Naive thymus-derived CD4-positive, alpha-beta T cell (primary cell): ENCODE measurements at places on chromosomes 3 and 15. TPM values are rescaled to one million over a fixed set of nuclear protein-coding genes. Genes with fewer than 3 reads are reported as not detected.

ACSBG1 gene
- 0.06 TPM for polyA plus RNA-seq

GRK7 gene
- not detected for polyA plus RNA-seq

LDHAL6B gene
- not detected for polyA plus RNA-seq

TMC3 gene
- polyA plus RNA-seq, result not detected

IL20RB gene
- polyA plus RNA-seq, result 0.33 TPM

GLDN gene
- not detected for polyA plus RNA-seq

DNA sequence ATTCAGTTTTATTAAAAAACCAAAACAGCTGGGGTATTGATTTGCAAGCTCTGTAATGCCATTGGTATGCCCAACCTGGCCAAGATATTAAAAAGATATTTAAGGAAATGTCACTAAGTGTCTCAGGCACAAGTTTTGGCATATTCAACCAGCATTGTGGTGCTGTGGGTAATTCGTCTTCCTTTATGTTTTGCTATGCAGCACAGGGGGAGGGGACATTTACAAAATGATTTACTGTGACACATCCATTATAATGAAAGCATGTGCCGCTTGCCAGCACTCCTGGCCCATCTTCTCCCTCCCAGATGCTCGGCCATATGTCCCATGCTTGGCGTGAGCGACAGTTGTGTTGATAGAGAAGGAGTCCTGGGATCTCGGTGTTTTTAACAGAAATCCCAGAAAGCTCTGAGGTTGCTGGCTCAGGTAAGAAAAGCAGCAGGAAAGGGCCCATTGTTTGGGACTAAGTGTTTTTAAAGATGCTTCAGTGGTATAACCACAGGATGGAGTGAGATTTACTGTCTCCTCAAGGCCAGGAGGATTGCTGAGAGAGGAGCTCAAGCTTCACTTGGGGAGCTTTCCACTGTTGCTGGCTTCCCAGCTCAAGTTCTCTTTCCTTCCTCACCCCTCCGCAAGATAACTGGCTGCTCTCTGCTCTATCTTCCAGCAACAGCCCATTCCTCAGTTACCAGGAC, 158.2 kb upstream of the TSC22D2 start:
- no peak for DNase-seq

DNA sequence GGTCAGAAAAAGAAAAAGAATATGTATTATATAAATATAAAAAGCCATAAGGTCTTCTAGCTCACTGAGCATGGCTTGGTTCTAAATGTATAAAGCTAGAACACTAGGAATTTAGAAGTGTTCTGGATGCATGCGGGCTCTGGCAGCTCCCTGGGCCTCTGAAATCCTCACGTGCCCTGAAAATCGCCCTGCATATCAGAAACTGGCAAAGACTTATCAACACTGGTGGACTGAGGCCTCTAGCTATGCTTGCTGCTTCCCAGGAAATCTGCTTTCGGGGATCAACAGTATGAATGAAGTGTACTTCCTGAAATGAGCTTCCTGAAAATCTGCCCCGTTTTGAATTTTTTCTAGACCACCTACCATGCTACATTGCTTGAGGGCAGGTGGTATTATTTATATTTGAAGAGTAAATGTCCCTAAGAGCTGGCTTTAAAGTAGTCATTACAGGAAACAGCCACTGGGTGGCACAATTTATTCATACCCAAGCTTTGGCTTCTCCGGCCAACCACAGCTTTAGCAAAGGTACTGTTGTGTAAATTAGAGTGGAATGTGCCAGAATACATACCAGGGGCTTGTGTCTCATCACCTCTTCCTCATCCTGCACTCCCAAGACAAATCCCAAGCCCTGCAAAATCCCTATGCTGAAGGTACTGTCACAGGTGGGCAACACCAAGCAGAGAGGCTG, 17.7 kb downstream of the CRTAP start:
- DNase-seq, result peak; percentile 46

GRCh38 chr3:191985691-191986090, 524.7 kb downstream of the PYDC2 start:
- no peak for DNase-seq

- DNase-seq, result no peak
Measured at GRCh38 chr3:20406611-20407011, 220.6 kb upstream of the SGO1 start.

DNA sequence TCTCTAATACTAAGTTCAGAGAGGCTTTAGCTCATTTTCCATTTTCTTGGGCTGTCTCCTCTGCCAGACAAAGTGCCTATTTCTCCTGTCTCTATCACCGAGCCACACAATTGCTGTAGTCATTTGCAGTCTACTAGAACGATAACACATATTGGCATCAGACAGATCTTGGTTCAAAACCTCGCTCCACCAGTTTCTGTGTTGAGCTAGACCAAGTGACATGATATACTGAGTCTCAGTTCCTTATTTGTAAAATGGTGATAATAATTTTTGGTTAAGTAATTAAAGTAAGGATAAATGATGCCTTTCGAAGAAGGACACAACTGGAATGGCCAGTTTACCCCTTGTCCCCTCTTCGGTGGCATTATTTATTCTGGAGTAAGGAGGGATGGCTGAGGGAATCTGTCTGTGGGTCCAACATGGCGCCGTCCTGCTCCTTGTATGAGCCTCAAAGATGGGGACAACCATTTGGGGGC, 398 bp upstream of the RAB7A start:
- no peak for DNase-seq

GRCh38 chr3:62462104-62462762, 88.9 kb upstream of the FEZF2 start:
- DNase-seq, result no peak

- DNase-seq, result no peak
Measured at GRCh38 chr3:52801839-52802238, 7.2 kb downstream of the ITIH3 start.

GRCh38 chr3:177642042-177642803, 444.9 kb upstream of the TBL1XR1 start:
- DNase-seq, result no peak

- no peak for DNase-seq
Measured at GRCh38 chr15:71295603-71296314, 180.5 kb downstream of the THSD4 start.

DNA sequence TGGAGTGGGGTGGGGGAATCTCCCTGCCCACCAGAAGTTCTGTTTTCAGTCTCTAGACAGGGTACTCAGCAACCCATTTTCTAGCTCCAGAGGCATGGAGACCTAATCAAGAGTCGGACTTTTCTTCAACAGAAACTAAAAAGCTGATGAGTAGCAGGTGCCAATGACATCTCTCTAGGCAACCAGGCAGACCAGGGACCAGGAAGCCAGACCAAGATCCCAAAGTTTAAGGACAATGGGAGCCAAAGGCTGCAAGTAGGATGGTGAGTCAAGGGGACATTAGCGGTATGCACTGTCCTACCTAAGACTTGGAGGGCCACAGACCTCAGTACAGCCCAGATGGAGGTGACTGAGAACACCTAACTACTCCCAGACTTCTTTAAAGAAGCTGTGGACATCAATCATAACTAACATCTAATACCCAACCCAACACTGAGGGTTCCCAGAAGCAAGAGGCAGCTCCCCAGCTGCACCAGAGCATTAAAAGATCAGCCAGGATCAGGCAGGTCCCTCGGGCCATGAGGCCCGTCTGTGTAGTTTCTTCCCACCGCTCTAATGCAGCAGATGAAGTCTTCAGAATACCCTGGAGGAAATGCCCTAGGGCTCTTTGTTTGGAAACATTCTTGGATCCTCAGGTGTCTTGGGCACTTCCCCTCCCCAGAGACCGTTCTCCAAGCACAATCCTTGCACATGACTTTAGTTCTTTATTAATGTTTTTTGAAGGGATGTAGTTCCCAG, 979 bp downstream of the CCDC71 start:
- no peak for DNase-seq

DNA sequence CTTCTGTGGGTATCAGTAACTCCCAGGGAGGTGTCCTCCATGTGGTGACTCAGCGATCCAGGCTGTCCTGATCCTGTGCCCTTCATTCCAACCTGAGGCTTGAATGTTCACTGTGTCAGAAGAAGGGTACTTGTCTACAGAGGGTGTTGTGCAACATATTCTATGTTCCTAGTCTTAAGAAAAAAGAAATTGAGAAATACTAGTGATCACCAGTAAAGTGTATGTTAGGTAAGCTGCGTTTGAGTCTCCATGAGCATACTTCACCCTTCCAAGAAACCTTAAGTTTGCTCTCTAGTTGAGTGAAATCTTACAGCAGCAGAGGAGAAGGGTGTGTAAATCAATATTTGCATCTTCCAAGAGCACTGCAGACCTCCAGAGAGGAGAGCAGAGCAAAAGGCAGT, 122.2 kb upstream of the SLC24A5 start:
- no peak for DNase-seq

GRCh38 chr15:90040618-90041017, 39.5 kb downstream of the ZNF710 start:
- no peak for DNase-seq

- DNase-seq, result no peak
Measured at GRCh38 chr3:41715376-41715775, 246.5 kb downstream of the ULK4 start.

GRCh38 chr3:61699622-61700021, 138.3 kb downstream of the PTPRG start:
- DNase-seq, result no peak

- no peak for DNase-seq
Measured at GRCh38 chr3:168091302-168091858, 4.3 kb downstream of the GOLIM4 start.

DNA sequence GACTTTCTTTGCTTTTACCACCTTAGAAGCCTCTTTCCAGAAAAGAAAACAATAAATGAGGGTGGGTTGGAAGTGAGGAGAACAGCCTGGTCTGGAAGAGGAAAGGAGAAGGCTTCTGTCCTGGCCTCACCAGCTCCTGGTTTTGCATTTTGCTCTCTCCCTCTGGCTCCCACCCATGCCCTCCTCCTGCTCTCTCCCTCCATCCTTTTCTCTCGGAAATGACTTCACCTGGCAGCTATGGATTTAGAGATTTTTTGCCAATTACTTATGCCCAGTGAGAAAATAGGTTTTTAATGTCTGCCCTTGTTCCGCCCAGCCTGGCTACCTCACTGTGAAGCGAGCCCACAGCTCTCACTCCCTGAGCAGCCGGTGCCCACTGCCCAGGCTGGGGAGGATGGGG, 77.9 kb upstream of the NTRK3 start:
- DNase-seq, result no peak

DNA sequence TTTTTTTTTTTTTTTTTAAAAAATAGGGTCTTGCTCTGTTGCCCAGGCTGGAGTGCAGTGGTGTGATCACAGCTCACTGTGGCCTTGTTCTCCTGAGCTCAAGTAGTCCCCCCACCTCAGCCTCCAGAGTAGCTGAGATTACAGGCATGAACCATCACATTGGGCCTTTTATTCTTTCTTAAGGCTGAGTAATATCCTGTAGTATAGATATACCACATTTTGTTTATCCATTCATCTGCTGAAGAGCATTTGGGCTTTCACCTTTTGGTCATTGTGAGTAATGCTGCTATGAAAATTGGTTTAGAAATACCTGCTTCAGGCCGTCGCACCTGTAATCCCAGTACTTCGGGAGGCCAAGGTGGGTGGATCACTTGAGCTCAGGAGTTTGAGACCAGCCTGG, 42.6 kb downstream of the PAQR5 start:
- DNase-seq, result no peak

- DNase-seq, result no peak
Measured at GRCh38 chr3:51873253-51873766, 2.1 kb downstream of the IQCF5 start.

- DNase-seq, result no peak
Measured at GRCh38 chr3:150523538-150523937, 22.8 kb downstream of the SERP1 start.

GRCh38 chr3:64634417-64634816, 53.4 kb downstream of the ADAMTS9 start:
- no peak for DNase-seq

GRCh38 chr15:71780115-71780976, 30.0 kb upstream of the NR2E3 start:
- DNase-seq, result peak; percentile 45

DNA sequence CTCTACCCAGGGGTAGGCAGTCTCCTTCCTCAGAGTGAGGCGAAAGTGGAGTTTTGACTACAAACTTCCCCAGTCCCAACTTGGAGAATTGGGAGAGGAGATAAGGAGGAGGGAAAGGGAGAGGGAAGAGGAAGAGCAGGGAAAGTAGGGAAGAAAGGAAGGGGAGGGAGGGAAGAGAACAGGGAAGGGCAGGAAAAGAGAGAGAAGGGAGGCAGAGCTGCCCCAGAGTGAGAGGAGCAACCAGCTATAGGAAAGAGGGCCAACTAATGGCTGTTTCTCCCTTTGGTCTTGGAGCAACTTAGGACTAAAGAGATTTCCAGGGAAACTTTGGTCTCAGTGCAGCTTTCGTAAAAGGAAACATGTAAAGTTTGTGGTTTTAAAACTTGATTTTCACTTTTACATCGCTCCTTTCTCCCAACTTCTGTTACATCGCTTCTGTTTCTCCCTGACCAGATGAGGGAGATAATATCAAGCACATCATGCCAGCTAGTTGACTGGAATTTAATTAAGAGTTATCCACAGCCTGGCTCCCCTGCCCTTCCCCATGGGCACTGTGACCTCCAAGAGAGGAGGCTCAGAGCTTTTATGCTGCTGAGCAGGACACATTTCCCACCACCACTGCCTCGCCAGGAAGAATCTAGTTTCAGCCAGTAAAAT, 1.4 kb downstream of the CA12 start:
- DNase-seq, result no peak

DNA sequence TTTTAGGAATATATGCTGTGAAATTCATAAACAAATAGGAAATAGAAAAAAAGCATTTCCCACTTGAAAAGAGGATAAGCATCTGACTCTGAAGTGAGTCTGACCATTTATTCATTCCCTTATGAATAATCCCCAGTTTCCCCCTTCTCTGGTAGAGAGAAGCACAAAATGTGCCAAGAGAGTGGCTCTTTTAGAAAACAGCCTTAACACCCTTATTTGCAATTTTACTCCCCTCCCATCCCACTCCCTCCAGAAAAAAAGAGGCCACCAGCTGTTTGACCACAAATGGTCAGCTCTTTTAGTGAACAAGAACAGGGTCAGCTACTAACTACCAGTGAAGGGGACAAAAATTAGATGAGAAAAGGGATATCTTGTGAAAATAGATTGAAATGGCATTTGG, 184.5 kb upstream of the ADAMTS9 start:
- no peak for DNase-seq

DNA sequence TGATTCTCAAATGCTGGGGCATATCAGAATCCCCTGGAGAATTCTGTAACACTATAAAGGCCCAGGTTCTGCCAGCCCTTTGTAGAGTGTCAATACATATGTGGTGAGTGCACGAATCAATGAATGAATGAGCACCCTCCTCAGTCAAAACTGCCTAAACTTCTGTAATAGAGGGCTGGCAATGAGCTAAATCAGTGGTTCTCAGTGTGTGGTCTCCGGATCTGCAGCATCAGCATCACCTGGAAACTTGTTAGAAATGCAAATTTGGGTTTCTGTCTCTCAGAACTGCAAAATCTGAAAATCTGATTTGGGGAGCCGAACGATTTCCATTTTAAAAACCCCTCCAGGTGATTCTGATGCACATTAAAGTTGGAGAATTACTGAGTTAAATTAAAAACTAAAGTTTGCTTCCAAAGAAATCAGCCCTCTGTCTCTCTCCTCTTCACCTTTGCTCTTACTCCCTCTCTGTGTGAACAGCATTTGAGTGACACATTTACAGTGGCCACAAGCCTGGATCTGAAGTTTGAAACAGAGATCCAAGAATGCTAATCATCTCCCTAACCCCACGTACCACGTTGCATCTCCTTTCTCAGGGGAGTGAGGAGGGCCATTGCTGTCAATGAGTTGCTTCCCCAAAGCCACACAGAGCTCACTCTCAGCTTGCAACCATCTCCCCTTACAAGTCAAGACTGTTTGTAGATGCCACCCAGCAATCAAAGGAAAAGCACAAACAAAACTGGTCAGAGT, 109.5 kb downstream of the STAC start:
- DNase-seq, result no peak
